ENCODE measurements at places on chromosomes 1 and 21.

- DNase-seq: no peak
Measured at GRCh38 chr1:17460219-17460618, 20.7 kb upstream of the RCC2 start.

DNA sequence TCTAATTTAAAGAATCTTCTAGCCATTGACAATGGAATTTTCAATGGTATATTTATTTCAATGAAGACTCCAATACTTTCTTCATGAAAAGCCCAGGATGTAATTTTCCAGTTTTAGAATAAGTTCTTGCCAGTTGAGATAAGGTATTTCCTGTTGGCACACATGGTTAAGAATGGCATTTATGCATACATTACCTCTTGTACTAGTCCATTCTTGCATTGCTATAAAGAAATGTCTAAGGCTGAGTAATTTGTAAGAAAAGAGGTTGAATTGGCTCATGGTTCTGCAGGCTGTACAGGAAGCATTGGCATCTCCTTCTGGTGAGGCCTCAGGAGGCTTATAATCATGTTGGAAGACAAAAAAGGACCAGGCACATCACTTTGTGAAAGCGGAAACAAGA is 1179.6 kb downstream of the AMY1C start:
- no peak for DNase-seq

DNA sequence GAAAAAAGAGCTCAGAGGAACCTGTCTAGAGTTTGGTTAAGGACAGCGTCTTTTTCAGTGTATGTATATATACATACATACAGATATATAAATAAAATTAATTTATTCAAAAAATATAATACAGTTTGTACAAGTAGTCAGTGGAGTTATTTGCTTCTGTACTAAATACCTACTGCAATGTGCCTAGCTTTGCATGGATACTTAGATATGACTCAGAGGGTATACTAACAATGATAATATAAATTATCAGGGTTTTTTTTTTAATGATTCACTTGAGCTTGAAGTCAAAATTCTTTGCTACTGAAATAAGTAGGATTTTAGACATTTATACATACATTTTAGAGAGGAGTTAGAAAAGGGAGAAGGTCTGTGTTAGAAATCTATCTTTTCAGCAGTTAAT is 117.9 kb downstream of the PHTF1 start:
- DNase-seq: no peak

DNA sequence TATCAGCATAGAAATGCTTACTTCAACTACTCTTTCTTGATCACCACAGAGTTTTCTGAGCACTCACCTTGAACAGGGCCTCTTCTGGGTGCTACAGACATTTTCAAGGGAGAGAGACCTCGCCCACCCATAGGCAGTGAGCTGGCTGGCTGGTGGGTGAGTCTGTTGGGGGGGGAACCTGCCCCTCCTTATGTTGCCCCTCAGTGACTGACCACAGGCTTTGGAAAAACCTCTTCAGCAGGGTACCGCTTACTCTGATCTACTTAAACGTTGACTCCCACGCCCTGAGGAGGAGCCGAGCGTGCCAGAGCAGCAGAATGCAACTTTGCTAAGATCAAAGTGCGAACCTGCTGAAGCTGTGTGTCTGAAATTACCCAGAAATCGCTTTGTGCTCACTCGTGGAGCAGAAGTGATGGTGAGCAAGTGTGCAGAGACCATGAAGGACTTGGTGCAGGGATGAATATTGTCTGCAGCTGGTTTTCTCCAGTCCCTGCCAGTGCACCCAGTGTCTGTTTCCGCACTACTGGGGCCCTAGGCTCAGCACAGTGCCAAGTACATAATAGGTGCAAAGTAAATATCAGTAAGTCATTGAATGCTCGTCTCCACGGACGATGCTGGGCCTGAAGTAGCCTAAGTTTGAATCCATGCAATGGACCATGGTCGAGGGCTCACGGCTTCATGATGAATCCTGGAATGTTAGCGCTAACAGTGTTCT is 158.7 kb upstream of the IRF2BP2 start:
- DNase-seq: no peak

DNA sequence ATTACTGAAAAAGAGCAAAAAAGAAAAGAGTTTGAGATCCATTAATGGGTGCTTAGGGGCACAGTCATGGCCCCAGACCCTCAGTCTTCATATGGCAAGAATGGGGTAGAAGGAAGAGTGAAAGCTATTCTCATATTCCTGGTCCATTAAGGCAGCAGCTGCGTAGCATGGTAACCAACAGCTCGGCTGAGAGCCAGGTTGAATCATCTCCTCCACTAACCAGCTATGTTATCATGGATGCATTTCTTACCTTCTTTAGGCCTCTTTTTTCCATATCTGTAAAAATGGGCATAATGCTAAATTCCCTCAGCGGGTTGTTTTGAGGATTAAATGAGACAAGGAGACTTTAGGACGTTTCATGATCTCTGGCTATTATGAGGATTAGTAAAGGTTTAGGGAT is 15.0 kb upstream of the SARS1 start:
- no peak for DNase-seq

- DNase-seq: no peak
Measured at GRCh38 chr1:50424884-50425375, 1.7 kb upstream of the DMRTA2 start.

DNA sequence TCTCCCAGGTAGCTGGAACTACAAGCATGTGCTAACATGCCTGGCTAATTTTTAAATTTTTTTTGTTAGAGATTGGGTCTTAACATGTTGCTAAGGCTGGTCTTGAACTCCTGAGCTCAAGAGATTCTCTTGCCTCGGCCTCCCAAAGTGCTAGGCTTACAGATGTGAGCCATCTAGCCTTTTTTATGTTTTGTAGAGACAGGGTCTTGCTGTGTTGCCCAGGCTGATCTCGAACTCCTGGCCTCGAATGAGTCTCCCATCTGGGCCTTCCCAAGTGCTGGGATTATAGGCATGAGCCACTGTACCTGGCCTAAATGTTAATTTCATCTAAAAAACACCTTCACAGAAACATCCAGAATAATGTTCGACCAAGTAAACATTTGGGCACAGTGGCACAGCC is 48.6 kb downstream of the FNBP1L start:
- no peak for DNase-seq

GRCh38 chr1:233290396-233291034 is 5.0 kb downstream of the PCNX2 start:
- no peak for DNase-seq

DNA sequence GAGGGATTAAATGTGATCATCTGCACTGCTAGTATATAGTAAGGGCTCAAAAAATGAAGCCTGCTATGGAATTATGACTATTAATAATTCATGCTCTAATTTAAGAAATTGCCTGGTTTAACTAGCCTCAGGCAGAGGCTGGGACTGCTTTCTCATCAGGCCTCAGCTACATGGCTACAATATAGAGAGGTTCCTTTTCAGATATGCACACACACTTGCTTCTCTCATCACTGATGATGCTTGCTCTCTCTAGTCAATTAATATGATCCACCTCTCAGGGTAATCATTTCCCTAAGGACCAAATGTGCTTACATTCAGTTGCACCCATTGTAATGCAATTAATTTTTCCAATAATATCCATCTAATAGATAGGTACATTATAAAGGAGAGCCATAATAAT is 324.9 kb upstream of the ST6GALNAC5 start:
- no peak for DNase-seq

DNA sequence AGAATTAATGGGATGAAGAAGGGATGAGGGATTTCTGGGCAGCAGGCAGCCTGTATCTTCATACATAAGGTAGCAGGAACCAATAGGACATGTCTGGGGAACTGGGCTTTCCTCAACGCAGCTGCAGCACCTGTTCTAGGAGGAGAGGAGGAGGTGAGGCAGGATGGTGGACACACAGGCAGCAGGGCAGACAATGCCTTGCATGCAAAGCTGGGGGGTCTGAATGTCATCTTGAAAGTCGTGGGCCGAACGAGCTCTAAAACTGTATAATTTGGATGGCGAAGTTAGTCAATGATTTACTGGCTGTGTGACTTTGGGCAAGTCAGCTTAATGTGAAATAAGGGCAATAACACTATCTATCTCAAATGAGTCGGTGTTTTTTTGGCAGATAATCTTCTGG is 124.4 kb downstream of the BEND5 start:
- DNase-seq: no peak

DNA sequence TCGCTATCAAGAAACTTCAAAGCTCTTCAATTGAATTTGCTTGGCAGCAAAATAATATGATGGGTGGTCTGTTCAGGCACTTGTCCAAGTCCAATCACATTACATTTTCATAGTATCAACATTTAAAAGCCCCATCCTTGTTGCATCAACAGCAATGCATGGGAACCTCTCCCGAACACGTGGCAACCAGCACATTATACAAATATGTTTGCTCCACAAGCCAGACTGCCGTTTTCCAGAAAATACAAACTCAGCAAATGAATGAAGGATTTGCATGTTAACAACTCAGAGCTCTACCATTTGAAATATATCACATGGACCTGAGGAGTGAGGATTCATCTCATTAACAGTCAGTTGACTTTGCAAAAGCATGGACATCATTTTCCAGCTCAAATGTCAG is 20.0 kb upstream of the LYPLAL1 start:
- no peak for DNase-seq

All from stimulated activated CD4-positive, alpha-beta T cell treated with anti-CD3 and anti-CD28 coated beads, Interleukin-15, amount 100 ng/mL, for 1 hour (primary cell).